Uterus (tissue), 4 donors: ENCODE measurements at places on chromosomes 11 and 22. TPM values are rescaled to one million over a fixed set of nuclear protein-coding genes. Genes with fewer than 3 reads are reported as not detected.

GRCh38 chr11:45106440-45106839 lies 40.0 kb upstream of the PRDM11 start:
- no peak for DNase-seq

DNA sequence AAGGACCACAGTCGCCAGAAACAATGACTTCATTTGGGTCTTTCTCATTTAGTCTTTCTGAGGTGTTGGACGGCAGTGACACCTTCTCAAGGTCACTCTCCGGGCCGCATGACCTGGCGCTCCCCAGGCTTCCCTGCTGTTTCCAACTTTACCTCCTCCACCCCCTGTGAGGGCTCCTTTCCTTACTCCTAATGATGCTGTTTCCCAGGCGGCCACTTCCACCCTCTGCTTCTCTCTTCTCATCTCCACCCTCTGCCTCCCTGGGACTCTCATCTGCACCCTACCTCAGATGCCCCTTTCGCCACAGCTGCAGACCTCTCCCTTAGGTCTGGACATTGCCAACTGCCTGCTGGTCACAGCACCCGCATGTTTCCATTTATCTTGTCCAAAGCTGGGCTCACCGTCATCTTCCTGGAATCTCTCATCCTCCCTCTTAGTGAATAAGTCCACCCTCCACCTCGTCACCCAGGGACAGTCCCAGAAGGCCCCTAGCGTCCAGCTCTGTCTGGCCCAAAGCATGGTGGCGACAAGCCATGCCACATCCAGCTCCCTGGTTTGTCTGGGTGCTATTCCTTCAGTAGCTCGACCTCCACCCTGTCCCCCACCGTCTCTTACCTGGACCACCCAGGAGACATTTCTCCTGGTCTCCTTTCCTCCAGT lies 113.8 kb downstream of the BUD13 start:
- no peak for DNase-seq

DNA sequence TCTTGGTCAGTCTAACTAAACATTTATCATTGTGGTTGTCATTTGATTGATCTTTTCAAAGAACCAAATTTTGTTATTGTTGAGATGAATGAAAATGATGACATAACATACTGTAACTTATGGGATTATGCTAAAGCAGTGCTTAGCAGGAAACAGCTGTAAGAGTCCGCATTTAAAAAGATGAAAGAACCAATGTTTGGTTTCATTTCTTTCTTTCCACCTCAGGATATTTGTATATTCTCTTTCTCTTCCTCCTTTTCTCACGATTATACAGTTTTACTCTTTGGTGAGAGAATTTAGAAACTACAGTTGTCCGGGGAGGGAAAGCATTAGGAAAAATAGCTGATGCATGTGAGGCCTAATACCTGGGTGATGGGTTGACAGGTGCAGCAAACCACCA lies 23.1 kb downstream of the PIH1D2 start:
- no peak for DNase-seq

Gene ZDHHC8
- 2.4 TPM for total RNA-seq

GRCh38 chr11:105821372-105821771 lies 200.7 kb downstream of the MSANTD4 start:
- DNase-seq, result no peak

Gene SAA4
- not detected for total RNA-seq

Gene SYCE3
- total RNA-seq, result not detected
